Lower lobe of right lung (tissue), 2 donors: ENCODE measurements at places on chromosomes 11 and 22. TPM values are rescaled to one million over a fixed set of nuclear protein-coding genes. Genes with fewer than 3 reads are reported as not detected.

The LRRN4CL gene
- 3.4 TPM for total RNA-seq

The OR52E8 gene
- total RNA-seq: not detected

- H3K27me3 ChIP-seq: no peaks in the 10 kb centered on the region
- H3K4me1 ChIP-seq: peaks cover 14% of the 10 kb centered on the region
- no peak overlapping the region for H3K4me3 ChIP-seq
- H3K36me3 ChIP-seq: no peaks in the 10 kb centered on the region
- no peak overlapping the region for H3K27ac ChIP-seq
- DNase-seq: no peak
These were observed 3.8 kb upstream of the TMEM134 start for GRCh38 chr11:67472882-67473281.

DNA sequence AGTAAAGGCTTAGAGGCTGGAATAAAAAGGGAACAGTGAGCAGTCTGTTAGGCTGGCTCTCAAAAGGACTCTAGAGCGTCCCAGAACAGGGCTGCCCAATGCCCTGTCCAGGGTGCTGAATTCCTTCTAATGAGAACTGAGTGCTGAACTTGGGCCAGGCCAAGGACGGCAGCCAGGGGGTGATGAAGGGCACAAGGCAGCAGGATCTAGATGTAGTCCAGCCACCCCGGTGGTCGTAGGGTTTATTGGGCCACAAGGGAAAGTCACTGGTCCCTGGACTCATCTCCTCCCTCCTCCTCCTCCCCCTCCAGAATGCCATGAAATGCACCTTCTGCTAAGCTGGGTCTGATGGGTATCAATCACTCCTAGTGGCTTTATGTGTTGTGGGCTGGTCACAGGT is 19.2 kb downstream of the NPTXR start:
- peak; percentile 60 for DNase-seq
- no peak overlapping the region for H3K27ac ChIP-seq
- no peaks in the 10 kb centered on the region for H3K4me1 ChIP-seq
- no peaks in the 10 kb centered on the region for H3K27me3 ChIP-seq
- no peaks in the 10 kb centered on the region for H3K36me3 ChIP-seq

DNA sequence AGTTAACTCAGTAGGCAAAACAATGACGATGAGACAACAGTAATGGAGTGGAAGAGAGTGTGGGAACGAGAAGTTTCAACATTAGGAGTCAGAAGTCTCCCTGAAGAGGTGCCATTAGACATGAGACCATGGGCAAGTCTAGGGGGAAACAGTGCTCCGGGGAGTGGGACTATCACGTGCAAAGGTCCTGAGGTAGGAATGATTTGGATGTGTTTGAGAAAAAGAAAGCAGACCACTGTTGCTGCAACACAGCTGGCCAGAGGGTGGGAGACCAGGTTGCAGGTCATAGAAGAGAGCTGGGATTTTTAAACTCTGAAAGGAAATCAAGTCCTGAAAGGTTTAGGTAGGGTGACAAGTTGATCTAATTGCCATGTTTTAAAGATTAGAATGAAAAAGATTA is 63.0 kb downstream of the NAV2 start:
- no peak for DNase-seq
- H3K36me3 ChIP-seq: no peaks in the 10 kb centered on the region
- no peaks in the 10 kb centered on the region for H3K27me3 ChIP-seq
- H3K4me3 ChIP-seq: no peak overlapping the region

GRCh38 chr11:4072668-4073285 is 21.8 kb upstream of the RRM1 start:
- H3K27me3 ChIP-seq: no peaks in the 10 kb centered on the region
- no peak overlapping the region for H3K4me3 ChIP-seq
- no peak for DNase-seq
- H3K36me3 ChIP-seq: peaks cover 33% of the 10 kb centered on the region
